ENCODE measurements at places on chromosomes 16 and 17.

DNA sequence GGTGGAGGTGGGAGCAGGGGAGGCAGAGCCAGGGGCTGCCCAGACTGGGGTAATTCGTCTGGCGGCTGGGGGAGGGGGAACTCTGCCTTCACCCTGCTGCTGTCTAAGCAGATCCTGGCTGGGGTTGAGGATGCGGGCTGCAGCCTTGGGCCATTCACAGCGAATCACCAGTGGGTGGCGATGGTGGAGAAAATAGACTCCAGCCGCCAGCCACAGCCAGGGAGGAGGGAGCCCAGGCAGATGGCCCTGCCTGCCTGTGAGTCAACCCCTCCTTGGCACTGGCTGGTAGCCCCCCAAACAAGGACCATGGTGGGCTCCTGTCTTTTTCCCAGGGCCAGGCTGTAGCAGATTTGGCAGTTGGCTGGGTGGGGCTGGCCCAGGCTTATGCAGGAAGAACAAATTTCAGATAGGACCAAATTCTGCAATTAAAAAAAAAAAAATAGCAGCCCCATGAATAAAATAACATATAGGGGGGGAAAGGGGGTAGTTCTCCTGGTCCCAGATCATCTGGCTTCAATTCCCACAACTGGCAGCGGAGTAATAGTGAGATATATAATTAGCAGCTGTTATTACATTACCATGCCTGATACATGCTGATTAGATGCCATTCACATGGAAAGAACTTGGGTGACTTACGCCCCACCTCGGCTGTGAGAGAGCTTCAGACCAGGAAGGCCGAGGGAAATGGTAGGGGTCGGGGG lies 41.5 kb upstream of the CDH5 start:
- DNase-seq, result no peak

GRCh38 chr16:12458591-12459358 lies 344.9 kb downstream of the CPPED1 start:
- peak; percentile 72 for DNase-seq

DNA sequence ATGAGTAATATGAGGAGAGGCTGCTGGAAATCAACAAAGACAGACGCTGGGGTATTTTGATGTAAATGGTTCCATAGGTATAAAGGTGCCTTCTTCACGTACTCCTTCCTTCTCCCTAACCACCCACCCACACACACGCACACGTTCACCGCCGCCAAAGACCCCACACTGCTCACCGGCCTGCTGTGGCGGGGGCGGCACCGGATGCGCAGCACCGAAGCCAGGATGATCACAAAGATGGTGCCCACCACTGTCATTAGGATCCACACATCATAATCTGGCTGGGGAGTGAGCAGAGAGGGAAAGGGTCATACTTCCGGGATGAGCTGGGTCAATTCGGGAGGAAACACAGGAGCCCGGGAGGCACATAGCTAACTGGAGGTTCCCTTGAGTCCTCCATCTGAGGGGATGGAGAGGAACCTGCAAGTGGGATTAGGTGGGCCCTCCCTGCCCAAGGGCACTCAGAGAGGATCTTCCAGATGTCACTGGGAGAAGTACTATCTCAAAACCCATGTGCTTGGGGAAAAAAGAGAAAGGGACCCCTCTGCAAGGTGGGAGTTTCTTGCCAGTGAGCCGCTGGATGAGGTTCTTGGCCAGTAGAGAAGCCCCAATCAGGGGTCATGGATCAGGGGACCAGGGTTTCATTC lies 10.5 kb upstream of the SUPT4H1 start:
- DNase-seq, result no peak

DNA sequence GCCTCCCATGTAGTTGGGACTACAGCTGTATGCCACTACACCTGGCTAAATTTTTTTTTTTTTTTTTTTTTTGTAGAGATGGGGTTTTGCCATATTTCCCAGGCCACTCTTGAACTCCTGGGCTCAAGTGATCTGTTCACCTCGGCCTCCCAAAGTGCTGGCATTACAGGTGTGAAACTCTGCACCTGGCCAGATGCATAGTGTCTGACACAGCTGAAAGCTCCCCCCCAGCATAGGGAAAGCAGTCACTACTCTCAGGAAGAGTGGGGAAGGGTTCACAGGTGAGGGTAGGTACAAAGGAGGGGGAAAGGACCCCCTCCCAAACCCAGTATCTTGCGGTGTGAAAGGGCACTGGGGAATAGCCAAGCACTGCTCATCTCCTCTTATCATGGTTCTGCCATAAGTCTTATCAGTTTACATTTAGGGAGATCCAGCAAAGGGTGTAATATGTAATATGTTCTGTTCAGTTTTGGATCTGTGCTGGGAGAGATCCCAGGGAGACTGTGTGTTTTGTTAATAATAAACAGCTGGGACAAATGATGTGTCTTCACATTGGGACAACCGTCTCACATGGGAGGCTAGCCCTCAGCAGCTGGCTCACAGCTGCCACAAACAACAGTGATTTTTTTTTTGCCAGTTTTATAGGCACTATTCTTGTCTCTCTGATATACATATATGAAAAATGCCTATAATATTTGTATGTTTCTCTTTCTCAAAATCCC lies 6.8 kb upstream of the CAVIN1 start:
- no peak for DNase-seq
